Neural crest cell (in vitro differentiated cells): ENCODE measurements at places on chromosomes 7 and 10. TPM values are rescaled to one million over a fixed set of nuclear protein-coding genes. Genes with fewer than 3 reads are reported as not detected.

- no peak for DNase-seq
Measured at GRCh38 chr10:110225441-110225755, 18.0 kb downstream of the MXI1 start.

DNA sequence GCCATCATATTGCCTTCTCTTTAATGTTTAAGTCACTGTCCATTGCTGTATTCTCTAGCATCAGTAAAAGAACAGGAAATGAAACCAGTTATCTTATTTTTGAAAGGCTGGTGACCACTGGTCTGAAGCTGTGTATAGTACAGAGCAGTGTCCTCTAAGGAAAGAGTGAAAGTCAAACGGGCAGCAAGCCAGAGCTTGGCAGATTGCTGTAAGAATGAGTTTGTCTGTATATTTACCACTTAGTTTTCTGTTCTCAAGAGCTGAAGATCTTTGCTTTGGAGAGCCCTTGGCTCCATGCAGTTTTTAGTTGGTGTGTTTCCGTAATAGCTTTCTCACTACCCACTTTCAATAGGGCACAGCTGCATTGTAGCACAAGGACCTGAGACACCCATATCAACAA lies 31.9 kb downstream of the PCBD1 start:
- no peak for DNase-seq

GRCh38 chr10:129030603-129030895 lies 436.5 kb upstream of the MGMT start:
- no peak for DNase-seq

DNA sequence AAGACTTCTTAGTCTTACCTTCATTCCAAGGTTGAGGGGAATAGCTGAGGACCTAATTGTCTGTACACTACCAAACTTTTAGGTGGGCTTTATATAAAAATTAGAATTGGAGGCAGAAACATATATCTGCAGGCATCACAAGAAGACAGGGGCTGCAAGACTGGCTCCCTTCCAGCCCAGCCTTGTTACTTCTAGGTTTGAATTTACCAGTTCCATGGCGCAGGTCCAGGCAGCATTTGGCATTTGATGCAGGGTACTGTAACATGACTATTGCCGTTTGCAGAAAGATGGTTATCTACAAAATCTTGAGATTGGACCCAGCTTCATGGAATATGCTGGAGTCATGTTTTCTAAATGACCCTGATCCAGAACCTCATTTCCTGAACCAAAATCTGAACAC lies 105.4 kb upstream of the RHOBTB1 start:
- DNase-seq = no peak

DNA sequence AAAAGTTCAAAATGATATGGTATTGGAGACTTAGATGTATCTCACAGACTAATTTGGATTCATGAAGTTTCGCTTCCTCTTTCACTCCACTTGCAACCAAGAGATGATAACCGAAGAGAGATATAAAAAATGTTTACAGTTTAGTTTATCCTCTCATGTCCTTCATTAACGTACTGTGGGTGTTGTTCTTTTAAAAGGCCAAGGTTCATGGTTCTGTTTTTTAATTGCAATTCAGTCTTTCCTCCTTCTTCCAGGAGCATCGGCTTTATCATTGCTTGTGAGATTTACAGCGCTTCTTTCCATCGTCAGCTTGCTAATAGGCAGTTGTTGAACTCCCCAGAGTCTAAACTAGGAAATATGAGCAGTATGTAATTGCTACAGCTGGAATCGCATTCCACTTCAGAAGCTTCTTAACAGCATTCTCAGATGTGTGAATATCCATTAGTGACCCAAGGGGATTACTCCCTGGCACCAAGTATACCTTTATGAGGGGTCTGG lies 75.9 kb upstream of the HGF start:
- no peak for DNase-seq

Gene HSPA12A
- total RNA-seq = 7.4 and 7.6 TPM in 2 replicates

Gene MEOX2
- 1.3 and 1.4 TPM in 2 replicates for total RNA-seq

Gene GPR141
- total RNA-seq = 0.26 TPM in 1 of 2 replicates, not detected in the other

Gene HDAC9
- 28.3 and 32.3 TPM in 2 replicates for total RNA-seq

Gene INTS1
- total RNA-seq = 123 and 134 TPM in 2 replicates

Gene RNF32
- total RNA-seq = 1.2 and 1.4 TPM in 2 replicates

Gene LDB3
- 0.56 and 1.0 TPM in 2 replicates for total RNA-seq

Gene UPK3BL2
- total RNA-seq = 6.7 and 8.6 TPM in 2 replicates

Gene MACC1
- total RNA-seq = 0.12 TPM in 1 of 2 replicates, not detected in the other

Gene INMT
- 0.34 and 0.77 TPM in 2 replicates for total RNA-seq

Gene GTF2IRD1
- total RNA-seq = 48.0 and 50.1 TPM in 2 replicates
